AG08395 (cell line): ENCODE measurements at places on chromosomes 1 and 21.
A peak's percentile ranks its signal among the peaks of the same experiment; 100 is the strongest.

DNA sequence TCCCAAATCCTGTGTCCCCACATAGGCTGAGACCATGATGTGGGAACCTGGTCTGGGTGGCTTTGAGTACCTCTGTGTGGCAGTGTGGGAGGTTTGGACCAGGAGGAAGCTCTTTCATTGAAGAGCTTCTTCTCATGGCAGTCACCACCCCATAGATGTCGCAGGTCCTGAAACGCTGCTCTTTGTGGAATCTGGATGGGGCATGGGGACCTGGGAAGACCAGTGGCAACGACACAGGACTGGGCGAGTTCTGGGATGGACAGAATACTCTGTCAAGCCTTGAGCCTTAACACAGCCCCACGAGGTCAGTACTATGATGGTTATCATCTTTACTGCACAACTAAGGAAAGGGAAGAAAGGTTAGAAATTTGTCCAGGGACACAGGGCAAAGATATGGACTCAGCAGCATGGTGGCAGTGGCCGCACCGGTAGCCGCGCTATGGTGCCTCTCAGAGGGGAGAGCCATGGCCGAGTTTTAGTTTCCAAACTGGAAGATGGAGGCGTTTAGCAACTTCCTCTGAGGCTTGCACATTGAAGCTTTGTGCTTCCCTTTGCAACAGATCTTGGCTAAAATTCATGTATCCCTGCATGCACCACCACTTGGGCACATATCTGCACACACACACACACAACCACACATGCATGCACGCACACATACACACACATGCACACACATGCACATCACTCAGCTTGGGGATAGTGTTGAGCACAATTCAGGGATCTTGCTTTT, 117.7 kb upstream of the C1orf174 start:
- no peak for DNase-seq

GRCh38 chr1:35533586-35533985, 23.6 kb downstream of the KIAA0319L start:
- no peak for DNase-seq

GRCh38 chr1:154982897-154983648, at the start of gene FLAD1:
Gene FLAD1, plus strand, starts transcription at chr1:154983344. Its CDS starts 351 bp downstream, at chr1:154983695.
- peak; percentile 99 for DNase-seq

GRCh38 chr1:180270530-180271271, 40.6 kb downstream of the LHX4 start:
- DNase-seq: no peak

- no peak for DNase-seq
These were observed 49.1 kb upstream of the CTPS1 start for GRCh38 chr1:40930174-40930964.

DNA sequence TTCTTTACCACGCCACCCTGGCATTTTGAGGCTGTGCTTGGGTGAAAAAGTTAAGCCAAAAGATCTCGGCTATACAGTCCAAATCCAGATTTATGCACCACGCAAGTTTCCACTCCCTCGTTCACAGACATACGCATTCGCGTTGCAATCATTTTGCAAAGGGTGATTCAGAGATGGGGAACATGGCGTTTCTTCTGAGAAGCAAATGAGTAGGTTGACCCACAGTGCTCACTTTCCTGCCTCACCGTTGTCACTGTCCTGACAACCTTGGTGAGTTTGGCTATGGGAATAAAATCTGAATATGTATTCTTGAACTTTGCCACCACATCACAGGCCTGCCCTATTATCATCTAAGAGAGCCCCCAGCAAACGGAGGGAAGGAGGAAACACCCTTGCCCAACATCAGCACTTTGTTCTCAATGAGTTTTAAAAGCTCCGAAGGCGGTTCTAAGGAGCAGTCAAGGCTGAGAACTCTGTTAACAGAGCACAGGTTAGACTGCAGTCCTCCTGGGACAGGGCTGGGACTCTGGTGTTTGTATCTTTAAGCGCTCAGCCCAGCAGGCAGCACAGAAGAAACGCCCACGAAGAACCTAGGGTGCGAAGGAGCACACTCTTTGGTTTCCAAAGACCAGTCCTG, 86.4 kb downstream of the RUNX1 start:
- no peak for DNase-seq

GRCh38 chr21:32477424-32477745, 64.9 kb downstream of the EVA1C start:
- DNase-seq: no peak

- peak; percentile 51 for DNase-seq
These were observed 1.4 kb upstream of the VAMP4 start for GRCh38 chr1:171743081-171743870.

DNA sequence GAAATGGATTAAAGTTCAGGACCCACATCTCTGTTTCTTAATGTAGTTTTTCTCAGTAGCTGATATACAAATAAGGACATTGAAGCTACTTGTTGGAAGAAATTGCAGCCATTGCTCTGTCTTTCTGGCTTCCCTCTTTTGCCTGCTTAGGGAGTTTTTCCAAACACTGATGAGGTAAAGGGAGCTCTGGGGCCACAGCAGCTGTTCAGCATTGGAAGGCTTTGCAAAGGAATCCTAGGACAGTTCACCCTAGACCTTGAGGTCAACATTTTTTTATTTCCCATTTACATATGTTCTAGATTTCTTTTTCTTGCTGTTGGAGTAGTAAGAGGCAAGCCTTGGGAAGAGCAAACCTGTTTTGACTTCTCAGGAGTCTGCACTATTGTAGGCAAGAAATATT, 126.9 kb upstream of the PLPPR5 start:
- DNase-seq: no peak

GRCh38 chr1:8317647-8318381, at the start of gene SLC45A1:
Gene SLC45A1, plus strand, starts transcription at chr1:8318114. Its CDS starts 6,216 bp downstream, at chr1:8324330.
- DNase-seq: peak; percentile 86

- no peak for DNase-seq
These were observed 349.5 kb upstream of the VAMP3 start for GRCh38 chr1:7421471-7422075.

GRCh38 chr1:169682071-169682470, 29.3 kb downstream of the SELL start:
- no peak for DNase-seq

DNA sequence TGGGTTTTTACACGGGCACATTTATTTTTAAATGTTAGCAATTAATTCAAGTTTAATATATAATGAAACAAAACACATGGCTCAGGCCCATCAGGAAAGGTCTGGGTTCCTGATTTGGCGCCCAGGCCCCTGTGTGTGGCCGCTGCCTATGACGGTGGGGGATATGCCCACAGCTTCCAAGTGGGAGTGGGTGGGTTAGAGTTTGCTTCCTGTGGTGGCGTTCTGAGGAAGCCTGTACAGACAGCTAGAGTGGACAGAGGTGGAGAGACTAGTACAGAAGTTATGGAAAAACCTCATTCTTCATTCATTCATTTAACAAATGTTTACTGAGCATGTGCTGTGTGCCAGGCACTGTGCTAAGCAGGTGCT, 22.4 kb upstream of the EPS8L3 start:
- DNase-seq: no peak

DNA sequence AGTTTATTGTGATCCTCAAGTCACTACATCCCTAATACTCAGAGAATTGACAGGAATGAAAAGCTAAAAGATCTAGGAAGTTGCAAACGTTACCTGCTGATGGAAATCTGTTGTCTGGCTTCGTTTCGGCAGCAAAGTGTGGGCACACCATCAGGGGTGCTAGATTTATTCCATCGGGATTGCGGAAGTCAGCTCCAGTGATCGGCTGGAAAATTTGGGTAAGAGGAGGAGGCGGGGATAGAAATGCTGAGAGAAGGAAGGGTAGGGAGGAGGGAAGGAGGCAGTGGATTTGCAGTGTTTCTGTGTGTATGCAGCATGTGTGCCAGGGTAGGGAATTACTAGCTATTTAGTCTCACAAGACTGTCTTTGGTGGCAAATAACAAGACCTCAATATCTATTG, at the start of gene CTSK:
Gene CTSK (minus strand): TSS at position 140 of the 400 bp plus-strand sequence. CDS start 1,455 bp downstream, outside the sequence.
- DNase-seq: peak; percentile 49

DNA sequence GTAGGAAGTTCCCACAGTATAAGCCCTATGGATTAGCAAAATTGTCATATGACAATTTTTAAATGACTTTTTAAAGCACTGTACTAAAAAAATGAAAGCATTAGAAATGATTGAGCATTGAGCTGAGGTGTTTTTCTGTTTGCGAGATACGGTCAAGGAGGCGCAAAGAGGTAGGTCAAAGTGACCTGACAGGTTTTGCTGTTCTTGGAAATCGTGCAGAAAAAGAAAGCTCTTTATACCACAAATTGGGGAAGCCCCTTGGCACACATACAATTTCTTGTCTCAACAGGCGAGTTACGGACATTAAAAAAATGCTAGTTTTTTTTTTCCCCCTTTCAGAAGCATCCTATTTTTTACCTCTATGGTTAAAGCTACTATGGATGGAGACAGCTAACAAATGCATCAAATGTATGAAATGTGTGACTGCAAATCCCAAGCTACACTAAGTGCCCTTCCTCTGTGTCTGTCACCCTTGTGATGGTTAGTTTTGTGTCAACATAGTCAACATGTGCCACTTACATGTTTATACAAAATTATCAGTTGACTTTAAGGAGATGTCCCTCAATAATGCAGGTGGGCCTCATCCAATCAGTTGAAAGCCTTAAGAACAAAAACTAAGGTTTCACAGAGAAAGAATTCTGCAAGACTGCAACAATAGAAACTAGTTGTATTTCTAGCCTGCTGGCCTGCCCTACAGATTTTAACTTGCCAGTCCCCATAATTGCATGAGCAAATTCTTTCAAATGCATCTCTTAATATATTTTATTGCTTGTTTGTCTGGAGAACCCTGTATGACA, 29.3 kb downstream of the CRYZ start:
- DNase-seq: no peak

- DNase-seq: no peak
These were observed 2.2 kb downstream of the PHC2 start for GRCh38 chr1:33428661-33429060.

DNA sequence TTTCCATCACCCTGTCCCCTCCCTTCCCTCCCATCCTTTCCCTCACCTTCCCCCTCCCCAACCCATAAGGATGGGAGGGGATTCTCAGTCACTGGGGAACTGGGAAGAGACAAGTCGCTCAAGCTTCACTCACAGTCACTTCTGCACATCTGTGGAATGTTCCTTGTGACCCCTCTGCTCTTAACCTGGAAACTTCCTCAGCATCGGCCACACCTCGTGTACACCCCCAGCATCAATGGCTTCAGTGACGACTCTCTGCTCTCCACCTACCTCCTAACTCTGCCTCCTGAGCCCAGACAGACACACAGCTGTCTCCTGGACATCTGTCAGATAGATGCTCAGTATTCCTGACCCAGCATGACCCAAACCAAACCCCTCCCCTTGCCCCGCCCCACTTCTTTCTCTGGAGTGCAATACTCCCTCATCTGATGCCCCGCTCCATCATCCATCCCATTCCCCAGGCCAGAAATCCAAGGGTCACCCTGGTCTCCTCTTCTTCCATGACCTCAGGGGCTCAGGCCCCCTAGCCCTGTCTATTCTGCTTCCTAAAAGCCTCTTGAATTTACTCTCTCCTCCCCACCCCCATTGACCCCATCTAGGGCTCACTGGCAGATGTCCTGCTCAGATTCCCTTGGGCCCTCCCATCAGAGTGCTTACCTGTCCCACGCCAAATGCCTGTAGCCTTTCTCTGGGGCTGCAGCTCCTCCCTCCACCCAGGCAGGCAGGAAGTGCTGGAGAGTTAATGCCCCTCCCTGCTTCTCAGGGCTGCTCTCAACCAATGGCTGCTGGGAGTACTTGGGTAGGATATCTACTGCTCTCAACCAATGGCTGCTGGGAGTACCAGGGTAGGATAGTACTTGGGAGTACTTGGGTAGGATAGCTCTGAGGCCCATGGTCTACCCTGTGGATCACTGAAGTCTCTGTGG, 83.1 kb upstream of the CSF3R start:
- no peak for DNase-seq

DNA sequence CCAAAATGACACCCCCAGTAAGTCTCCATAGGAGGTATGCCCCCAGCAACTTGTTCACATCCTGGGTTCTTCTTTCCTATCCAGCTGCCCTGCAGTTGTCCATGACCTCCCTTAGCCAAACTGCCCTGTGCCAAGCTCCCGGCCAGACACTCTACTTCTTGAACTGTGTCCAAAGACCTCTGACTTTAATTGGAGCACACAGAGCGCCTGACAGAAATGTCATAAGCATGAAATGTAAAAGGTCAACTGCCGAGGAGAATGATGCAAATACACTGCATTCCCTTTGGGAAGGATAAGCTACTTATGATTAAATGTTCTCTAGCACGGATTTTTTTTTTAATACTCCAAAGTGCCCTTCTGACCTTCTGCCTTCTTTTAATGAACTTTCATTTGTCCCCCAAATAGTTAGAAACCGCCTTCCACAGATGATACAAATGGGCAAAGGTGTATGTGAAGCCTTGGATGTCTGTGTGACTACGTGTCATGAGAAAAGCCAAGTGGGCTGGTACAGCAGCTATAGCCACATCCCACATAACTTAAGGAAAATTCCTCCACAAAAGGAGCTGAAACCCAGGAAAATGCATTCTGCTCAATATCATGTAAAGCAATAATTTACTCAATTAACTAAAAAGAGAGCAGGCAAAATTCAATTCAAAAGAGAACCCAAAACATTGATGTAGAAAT, 26.8 kb downstream of the PALMD start:
- no peak for DNase-seq

DNA sequence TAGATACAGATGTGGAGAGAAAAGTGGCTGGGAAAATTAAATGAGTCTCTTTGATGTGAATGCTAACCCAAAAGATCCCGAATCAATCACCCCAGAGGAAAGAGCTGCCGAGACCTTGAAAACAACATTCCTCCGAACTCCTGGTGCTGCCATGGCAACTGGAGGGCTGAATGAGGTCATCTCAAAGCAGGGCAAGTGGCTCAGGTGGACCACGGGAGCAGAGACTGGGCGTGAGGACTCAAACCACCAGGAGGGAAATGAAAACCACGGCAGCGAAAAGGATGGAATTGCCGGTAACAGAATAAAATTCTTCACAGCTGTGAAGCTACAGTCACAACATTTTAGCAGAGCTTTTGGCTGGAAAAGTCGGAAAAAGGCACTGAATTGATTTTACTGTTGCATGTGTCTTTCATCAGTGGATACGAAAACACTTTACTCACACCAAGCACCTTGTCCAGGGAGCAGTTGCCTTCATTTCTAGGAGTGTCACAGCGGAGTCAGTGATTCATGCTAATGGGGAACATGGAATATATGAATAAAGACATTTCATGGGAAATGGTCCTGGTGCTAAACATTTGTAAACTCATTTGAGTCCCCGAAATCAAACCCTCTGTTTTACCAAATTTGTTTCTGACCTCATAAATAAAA, 23.2 kb upstream of the BECN2 start:
- peak; percentile 79 for DNase-seq

GRCh38 chr1:81032973-81033425, 767.7 kb upstream of the ADGRL2 start:
- no peak for DNase-seq

- peak; percentile 79 for DNase-seq
These were observed 18.1 kb downstream of the KHDRBS1 start for GRCh38 chr1:32031578-32032274.

DNA sequence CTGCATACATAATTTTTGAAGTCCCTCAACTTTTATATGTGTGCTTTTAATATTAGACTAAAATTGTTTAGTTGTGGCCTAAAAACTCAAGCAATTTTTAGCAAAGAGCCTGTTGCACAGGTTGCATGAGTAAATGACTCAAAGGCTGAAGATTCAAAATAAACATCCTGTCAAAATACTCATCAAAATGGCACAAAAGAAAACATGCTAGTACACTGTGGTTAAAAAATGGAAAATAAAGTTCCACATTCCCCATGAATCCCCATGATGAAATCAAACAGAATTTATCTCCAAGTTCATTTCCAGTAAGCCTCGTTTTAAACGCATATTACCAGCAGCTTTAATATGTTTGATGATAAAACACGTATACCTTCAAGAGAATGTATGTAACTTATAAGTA, 230.1 kb upstream of the MAP1LC3C start:
- no peak for DNase-seq
